ENCODE measurements at places on chromosomes 5 and 9. TPM values are rescaled to one million over a fixed set of nuclear protein-coding genes. Genes with fewer than 3 reads are reported as not detected.

LCN1 gene
- total RNA-seq = not detected

TLR4 gene
- total RNA-seq = 7.6 TPM

DNA sequence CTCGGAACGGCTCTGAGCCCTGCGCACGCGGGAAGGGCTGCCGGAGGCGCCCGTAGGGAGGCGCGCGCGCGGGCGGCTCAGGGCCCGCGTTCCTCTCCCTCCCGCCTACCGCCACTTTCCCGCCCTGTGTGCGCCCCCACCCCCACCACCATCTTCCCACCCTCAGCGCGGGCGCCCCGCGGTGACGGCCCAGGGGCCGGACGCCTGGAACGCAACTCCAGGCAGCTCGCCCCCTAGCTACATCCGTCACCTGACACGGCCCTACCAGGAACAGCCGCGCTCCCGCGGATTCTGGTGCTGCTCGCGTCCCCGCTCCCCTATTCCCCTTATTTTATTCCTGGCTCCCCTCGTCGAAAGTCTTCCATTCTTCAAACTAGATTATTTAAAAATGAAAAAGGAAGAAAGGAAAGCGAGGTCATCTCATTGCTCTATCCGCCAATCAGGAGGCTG is at the start of gene CDKN2B-AS1:
CDKN2B-AS1 (plus strand) TSS at position 236 of the 450 bp plus-strand sequence.
- DNase-seq = no peak

GRCh38 chr9:124263213-124263612 is 5.5 kb downstream of the NEK6 start:
- DNase-seq = no peak

EGFLAM gene
- 0.26 TPM for total RNA-seq

HBEGF gene
- total RNA-seq = 7.3 TPM

- no peak for DNase-seq
These were observed 631 bp downstream of the B4GALT7 start for GRCh38 chr5:177600508-177601018.

Measured in body of pancreas (tissue), 4 donors.